Posterior cingulate gyrus (tissue), 11 donors: ENCODE measurements at places on chromosomes 13 and 19.

DNA sequence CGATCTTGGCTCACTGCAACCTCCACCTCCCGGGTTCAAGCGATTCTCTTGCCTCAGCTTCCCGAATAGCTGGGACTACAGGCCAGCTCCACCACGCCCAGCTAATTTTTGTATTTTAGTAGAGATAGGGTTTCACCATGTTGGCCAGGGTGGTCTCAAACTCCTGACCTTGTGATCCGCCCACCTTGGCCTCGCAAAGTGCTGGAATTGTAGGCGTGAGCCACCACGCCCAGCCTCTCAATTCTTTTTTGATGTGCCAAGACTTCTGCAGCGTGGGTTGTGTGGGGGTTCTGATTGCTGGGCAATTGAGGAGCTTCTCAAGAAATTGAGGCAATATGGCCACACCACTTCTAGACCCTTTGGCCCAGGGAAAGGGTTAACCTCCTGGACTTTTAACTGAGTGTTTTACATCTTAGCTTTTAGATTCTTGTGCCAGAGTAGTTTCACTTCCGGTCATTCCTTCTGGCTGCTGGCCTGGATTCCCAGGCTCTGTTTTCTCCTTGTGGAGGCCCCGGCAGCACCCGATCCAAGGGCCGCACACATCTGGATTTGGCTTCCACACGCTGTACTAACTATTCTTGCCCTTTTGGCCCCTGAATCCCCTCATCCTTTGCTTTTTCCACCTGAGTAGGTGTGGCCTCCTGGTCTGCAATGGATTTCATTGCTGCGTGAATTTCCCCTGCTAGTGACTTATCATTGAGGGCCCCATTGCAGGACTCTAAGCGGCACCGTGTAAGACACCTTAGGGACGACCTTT lies 14.7 kb downstream of the SMARCA4 start:
- DNase-seq = no peak

GRCh38 chr19:35775298-35776101 lies at the start of gene ARHGAP33:
Gene ARHGAP33, plus strand, starts transcription at chr19:35775564. Its CDS starts 95 bp downstream, at chr19:35775659.
- DNase-seq = peak; percentile 100

GRCh38 chr19:4580961-4581665 lies 21.6 kb upstream of the SEMA6B start:
- no peak for DNase-seq

DNA sequence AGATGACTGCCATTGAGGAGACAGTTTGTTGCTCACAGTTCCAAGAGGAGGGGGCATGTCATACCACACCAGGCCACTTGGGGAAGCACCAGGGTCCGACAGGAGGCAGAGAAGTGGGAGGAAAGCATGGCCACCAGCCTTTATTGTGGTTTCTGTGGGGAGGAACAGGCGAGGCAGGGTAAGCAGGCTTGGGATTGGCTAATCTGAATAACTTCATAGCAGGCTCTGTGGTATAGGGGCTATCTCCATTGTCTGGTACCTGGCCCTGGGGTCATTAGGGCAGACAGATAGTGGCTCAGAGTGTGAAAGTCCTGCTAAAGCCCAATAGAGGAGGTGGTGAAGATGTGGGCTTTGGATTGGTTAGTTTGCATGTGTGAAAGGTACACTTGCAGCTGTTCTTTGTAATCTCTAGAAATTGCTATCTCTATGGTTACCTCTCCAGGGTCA lies 35.5 kb downstream of the CBY2 start:
- no peak for DNase-seq

DNA sequence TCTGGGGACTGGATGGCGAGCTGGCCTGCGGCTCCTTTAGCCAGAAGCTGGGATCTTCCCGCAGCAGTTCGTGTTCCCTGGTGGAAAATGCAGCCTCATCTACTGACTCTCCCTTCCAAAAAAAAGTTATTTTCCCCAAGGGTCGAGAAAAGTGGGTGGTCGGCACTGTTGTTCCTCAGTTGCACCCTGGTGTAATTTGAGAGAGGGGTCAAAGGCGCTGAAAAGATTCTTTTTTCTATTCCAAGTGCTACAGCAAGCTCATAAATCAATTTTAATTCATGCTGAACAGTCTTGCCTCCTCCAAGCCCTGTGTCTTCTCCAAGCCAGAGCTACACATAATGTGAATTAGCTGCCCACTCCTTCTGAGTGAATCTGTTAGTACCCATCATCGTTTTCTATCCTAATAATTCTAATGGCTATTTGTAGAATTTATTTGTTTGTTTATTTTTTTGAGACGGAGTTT lies 774 bp downstream of the SLC25A15 start:
- no peak for DNase-seq

- no peak for DNase-seq
Observed at GRCh38 chr13:27920677-27921420, 1.0 kb downstream of the PDX1 start.

DNA sequence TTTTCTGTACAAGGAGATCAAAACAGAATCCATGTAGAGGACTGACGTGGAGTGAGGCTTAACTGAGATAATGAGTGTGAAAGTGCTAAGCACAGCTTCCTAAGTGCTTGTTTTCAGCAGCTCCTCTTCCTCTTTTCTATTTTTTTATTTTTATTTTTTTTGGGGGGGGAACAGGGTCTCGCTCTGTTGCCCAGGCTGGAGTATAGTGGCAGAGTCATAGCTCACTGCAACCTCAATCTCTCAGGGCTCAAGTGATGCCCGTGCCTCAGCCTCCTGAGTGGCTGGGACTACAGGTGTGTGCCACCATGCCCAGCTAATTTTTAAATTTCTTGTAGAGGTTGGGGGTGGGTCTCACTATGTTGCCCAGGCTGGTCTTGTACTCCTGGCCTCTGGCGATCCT lies 5.6 kb upstream of the FOSB start:
- no peak for DNase-seq

DNA sequence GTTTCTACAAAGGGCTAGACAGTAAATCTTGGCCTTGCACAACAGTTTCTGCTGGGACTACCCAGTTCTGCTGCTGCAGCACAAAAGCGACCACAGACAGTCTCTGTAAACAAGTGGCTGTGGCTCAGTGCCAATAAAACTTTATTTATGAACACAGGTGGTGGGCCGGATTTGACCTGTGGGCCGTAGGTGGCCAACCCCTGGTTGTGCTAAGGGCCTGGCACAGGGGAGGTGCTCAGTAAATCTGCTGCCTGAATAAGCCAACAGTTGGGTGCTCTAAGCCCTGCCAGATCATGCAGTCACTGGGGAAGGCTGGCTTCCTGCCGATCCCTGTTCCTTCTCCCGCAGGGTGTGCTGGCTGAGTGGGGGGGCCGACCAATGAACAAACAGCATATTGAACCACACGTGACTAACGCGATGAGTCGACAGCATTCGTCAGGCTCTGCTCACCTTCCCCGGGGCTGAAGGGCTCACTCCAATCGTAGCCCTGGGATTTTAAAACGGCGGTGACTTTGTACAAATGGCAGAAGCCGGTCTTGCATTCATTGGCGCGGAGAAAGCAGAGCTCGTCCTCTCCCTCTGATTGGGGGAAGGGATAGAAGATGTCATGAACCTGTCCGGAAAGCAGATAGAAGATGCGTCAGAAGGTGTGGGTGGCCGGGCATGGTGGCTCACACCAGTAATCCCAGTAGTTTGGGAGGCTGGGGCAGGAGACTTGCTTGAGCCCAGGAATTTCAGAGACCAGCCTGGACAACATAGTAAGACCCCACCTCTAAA lies 24.3 kb upstream of the MYDGF start:
- DNase-seq = peak; percentile 43

DNA sequence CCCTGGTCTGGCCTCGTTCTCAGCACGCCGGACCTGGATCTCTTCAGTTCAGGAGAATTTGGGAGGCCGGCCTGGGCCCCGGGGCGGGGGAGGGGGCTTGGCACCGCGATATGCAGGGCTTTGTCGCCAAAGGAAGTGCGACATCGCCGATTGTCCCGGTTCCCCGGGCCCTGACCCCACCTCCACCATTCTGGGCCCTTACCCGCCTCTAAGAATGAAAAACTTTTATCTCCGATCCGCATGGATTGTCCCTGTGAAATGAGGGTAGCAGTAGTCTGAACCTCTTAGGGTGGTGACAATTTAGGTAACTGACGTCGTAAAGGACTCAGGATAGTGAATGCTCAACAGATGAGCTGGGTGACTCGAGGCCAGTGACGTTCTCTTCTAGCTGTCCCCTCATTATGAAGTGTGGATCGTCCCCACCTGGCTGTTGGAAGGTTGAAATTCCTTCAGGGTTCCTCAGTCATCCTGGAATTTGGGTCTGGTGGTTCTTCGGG lies 650 bp downstream of the DDA1 start:
- no peak for DNase-seq

GRCh38 chr13:98539666-98540065 lies 37.2 kb downstream of the STK24 start:
- DNase-seq = no peak

GRCh38 chr13:22287343-22287920 lies 616.6 kb downstream of the FGF9 start:
- no peak for DNase-seq

GRCh38 chr19:9881720-9882119 lies 46.6 kb downstream of the PIN1 start:
- peak; percentile 89 for DNase-seq

- no peak for DNase-seq
Observed at GRCh38 chr13:32164622-32165268, 133.2 kb downstream of the FRY start.

DNA sequence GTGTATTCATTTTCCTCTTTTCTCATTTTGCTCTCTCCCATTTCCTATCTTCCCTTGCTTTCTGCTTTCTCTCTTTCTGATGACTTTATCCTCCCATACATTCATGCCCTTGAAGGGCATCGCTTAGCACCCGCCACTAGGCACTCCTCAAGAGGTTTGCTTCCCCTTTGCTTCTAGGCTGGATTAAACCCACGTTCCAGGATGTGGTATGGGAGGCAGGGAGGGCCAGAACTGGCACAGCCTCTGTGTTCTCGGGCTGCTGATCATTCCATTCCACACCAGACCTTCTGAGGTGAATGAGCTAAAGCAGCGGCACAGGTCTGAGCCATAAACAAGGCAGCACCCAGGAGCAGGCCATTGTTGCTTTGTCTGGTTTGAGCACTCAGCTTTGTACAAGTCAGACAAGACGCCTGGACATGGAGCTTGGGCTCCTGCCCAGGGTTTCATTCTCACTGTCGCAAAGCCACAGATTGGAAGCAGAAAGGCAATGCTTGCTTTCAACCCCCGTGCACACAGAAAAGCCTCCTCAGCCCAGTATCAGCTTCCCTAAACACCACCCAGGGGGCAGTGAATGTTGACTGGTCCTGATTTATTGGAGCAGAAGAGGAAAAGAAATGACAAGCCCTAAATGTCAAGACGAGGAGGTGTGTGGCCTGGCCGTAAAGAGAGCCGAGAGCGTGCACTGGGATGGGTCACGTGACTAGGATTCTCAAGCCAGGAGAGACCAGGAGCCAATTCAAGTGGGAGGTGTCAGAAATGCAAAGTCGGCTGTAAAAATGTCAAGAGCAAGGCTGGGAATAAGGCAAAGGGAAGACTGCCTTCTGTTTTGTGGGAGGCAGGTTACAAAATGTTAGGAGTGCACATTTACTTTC lies 218.0 kb upstream of the SERP2 start:
- DNase-seq = peak; percentile 33

DNA sequence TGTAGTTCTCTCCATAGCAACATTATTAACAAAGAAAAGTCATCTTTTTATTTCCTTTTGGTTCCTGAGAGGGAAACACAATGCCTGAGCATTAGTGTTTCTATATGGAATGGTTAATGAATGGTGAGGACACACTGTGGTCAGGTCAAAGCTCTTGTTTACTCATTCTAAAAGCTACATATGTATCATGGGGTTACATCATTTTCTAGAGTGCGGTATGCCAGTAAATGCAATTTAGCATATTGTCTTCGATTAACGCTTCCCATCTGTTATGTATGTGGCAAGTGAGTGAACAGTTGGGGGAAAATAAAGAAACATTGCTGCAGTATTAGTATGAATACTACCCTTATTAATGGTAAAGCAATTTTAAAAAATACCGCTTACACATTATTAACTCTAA lies 1152.2 kb upstream of the SPRY2 start:
- DNase-seq = no peak

DNA sequence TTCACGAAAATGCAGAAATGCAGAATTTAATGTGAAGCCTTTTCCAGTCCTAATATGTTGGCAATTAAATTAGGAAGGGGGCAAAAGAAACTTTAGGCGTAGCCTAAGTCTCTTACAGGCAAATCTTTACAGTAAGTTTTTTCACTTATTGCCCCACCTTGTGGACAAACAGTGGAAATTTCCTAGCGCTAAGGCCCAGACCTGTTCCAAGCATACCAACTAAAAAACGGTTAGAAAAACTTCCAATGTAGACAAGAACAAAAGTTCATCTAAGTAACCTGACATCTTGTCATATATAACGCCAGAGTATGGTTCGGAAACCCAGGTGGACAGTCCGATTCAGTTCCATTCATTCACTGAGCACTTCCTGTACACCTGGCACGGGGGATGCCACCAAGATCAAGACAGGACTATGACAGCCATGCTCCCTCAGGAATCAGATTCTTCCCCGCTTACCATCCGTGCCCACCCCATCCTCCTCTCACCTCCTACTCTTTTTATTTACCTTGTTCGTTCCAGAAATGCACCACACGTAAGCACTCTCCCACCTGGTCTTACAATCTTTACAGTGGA lies 4.9 kb downstream of the ZAR1L start:
- no peak for DNase-seq

- no peak for DNase-seq
Observed at GRCh38 chr13:86020351-86021002, 221.3 kb upstream of the SLITRK6 start.

- DNase-seq = no peak
Observed at GRCh38 chr13:21009036-21009435, 52.4 kb downstream of the LATS2 start.

GRCh38 chr13:97640268-97640667 lies 206.3 kb downstream of the RAP2A start:
- no peak for DNase-seq

DNA sequence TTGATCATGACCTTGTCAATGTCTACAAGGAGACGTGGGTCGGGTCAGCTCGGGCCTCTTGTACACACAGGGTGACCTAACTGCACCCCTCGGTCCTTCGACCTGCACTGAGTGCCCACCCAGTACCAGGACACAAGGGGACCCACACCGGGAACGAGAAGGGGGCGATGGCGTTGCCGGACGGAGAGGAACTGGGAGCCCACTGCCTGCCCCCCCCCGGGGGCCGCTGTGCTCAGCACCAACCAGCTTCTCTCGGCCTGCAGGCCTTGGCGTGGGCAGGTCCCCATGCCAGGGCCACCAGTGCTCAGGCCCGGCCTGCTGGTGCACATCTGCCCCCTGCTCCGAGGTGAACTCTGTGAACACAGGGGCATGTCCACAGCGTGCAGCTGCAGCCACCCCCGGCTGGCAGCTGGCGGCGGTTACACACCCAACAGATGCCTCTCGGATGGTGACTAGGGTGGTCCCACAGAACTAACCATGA lies 14.1 kb downstream of the CFD start:
- no peak for DNase-seq

DNA sequence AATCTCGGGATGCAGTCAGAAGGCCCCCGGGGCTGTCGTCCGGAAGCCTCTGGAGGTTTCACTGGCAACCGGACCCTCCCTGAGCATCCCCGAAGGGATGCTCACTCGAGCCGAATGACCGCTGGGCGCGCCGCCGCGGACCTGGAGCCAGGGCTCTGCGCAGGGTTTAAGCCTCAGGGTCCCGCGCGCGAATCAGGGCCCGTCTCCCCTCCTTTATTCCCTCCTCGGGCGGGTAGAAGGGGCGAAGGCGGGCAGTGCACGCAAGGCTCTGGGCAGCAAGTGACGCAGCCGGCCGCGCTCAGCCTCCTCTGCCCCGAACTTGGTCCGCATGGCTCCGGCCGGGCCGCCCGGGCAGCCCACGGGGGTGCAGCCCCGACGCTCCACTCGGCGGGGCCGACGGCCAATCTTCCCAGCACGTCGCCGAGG lies 572 bp downstream of the SHISA2 start:
- no peak for DNase-seq

GRCh38 chr13:27264181-27264580 lies 6.4 kb upstream of the RASL11A start:
- DNase-seq = no peak

- DNase-seq = peak; percentile 93
Observed at GRCh38 chr13:114132419-114133121, at the start of gene RASA3. Gene RASA3, minus strand, starts transcription at chr13:114132623. Its CDS starts 134 bp downstream, at chr13:114132489.
